A549 treated with DMSO at 1 μM for 4 hours (cell line): ENCODE measurements at places on chromosomes 7 and 10. TPM values are rescaled to one million over a fixed set of nuclear protein-coding genes. Genes with fewer than 3 reads are reported as not detected.

HECW1 gene
- total RNA-seq: 11.4 to 14.2 TPM (median 12.2 TPM) in 5 replicates

HKDC1 gene
- 17.2 to 25.4 TPM (median 19.1 TPM) in 5 replicates for total RNA-seq

PALD1 gene
- total RNA-seq: 5.9 to 8.6 TPM (median 7.2 TPM) in 5 replicates

CALML3 gene
- not detected in 5 replicates for total RNA-seq

PPP1R17 gene
- total RNA-seq: not detected in 5 replicates

NPC1L1 gene
- 0.06 to 0.09 TPM (median 0.08 TPM) in 4 of 5 replicates, not detected in the other for total RNA-seq

NFKB2 gene
- 73.7 to 124 TPM (median 95.5 TPM) in 5 replicates for total RNA-seq

FZD8 gene
- total RNA-seq: 6.6 to 8.9 TPM (median 7.8 TPM) in 5 replicates

CTNNA3 gene
- not detected in 5 replicates for total RNA-seq

POLD2 gene
- total RNA-seq: 142 to 177 TPM (median 159 TPM) in 5 replicates

HSPA12A gene
- 10.9 to 15.2 TPM (median 14.5 TPM) in 5 replicates for total RNA-seq

TRIM73 gene
- 2.3 to 3.1 TPM (median 2.5 TPM) in 5 replicates for total RNA-seq

TMEM72 gene
- not detected in 5 replicates for total RNA-seq

CHN2 gene
- 0.06 TPM in 1 of 5 replicates, not detected in the others for total RNA-seq

GSTO2 gene
- 1.7 to 3.5 TPM (median 2.5 TPM) in 5 replicates for total RNA-seq

MKLN1 gene
- total RNA-seq: 23.7 to 40.8 TPM (median 37.6 TPM) in 5 replicates

C10orf67 gene
- total RNA-seq: 0.03 to 0.13 TPM (median 0.06 TPM) in 4 of 5 replicates, not detected in the other

ITPRID1 gene
- total RNA-seq: not detected in 5 replicates

EPHA1 gene
- total RNA-seq: 0.27 TPM in 1 of 5 replicates, not detected in the others

CLDN4 gene
- total RNA-seq: 4.4 to 6.6 TPM (median 5.7 TPM) in 5 replicates

C10orf71 gene
- total RNA-seq: not detected in 5 replicates

WEE2 gene
- not detected in 5 replicates for total RNA-seq

TAS2R41 gene
- not detected in 5 replicates for total RNA-seq

LRIT1 gene
- not detected in 5 replicates for total RNA-seq

PON1 gene
- total RNA-seq: 0.28 to 0.59 TPM (median 0.52 TPM) in 5 replicates

STOX1 gene
- 0.66 to 1.2 TPM (median 0.79 TPM) in 5 replicates for total RNA-seq

CRPPA gene
- total RNA-seq: 0.34 to 0.97 TPM (median 0.79 TPM) in 5 replicates

CRTAC1 gene
- total RNA-seq: 0.87 to 1.8 TPM (median 1.4 TPM) in 5 replicates

TAS2R5 gene
- 0.37 to 0.81 TPM (median 0.46 TPM) in 4 of 5 replicates, not detected in the other for total RNA-seq

RBP3 gene
- not detected in 5 replicates for total RNA-seq

HMX3 gene
- total RNA-seq: not detected in 5 replicates

PRF1 gene
- total RNA-seq: not detected in 5 replicates

SCIN gene
- total RNA-seq: 0.36 to 0.70 TPM (median 0.45 TPM) in 5 replicates

GRID1 gene
- 0.19 to 0.38 TPM (median 0.30 TPM) in 5 replicates for total RNA-seq

SEMA3E gene
- total RNA-seq: 2.2 to 3.9 TPM (median 3.1 TPM) in 5 replicates

PPP1R9A gene
- 3.0 to 5.8 TPM (median 5.6 TPM) in 5 replicates for total RNA-seq

LEP gene
- total RNA-seq: not detected in 5 replicates

PDZD7 gene
- total RNA-seq: 0.57 to 0.97 TPM (median 0.87 TPM) in 5 replicates
